ENCODE measurements at places on chromosomes 2 and 18.
A peak's percentile ranks its signal among the peaks of the same experiment; 100 is the strongest.

- DNase-seq, result no peak
These were observed 375.5 kb downstream of the ZNF521 start for GRCh38 chr18:24976502-24976901.

- DNase-seq, result no peak
These were observed 289.1 kb downstream of the ICOS start for GRCh38 chr2:204225671-204226073.

DNA sequence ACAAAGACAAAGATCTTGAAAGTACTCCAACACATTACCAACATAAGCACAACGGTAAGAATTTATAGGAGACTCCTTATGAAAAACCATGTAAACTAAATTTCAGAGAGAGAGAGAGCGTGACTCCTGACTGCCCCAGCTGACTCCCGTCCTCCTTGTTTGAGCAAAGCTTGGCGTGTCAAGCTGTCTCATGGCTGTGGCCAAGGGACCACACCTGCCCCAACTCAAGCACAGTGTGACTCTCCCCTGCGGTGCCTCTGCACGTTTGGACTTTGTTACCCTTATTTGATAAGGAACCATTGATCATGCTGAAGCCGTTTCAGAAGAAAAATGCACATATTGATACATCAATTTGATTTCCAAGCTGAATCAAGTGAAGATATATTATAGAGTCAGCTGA, 124.8 kb downstream of the COL6A3 start:
- no peak for DNase-seq

- DNase-seq, result peak; percentile 43
These were observed 38.9 kb downstream of the MRPL33 start for GRCh38 chr2:27810455-27810854.

GRCh38 chr2:116754381-116755101, 1060.0 kb upstream of the DDX18 start:
- no peak for DNase-seq

GRCh38 chr18:13676471-13676870, 49.9 kb downstream of the FAM210A start:
- no peak for DNase-seq

DNA sequence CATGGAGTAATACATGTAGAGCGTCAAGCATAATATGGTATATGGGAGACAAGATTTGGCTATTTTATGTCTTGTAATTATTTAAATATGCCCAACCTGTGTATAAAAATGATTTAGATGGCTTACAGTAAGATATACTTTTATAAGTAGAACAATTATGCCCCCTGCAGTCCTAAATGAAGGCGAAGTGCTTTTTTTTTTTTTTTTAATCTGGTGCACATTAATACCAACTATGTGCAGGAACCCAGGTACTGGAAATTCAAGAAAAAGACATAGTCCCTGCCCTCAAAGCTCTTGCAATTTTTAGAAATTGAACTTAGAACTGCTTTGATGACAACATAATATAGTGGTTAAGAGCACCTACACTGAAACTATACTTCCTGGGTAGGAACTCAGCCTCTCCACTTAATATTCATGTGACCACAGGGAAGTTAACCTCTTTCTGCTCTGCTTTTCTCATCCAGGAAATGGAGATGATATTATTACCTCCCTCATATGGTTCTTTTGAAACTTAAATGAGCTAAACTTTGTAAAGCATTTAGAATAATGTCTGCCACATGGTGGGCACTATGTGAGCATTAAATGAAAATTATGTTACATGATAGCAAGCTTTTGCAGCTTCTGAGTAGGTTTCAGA, 38.1 kb downstream of the AFTPH start:
- DNase-seq, result peak; percentile 11

DNA sequence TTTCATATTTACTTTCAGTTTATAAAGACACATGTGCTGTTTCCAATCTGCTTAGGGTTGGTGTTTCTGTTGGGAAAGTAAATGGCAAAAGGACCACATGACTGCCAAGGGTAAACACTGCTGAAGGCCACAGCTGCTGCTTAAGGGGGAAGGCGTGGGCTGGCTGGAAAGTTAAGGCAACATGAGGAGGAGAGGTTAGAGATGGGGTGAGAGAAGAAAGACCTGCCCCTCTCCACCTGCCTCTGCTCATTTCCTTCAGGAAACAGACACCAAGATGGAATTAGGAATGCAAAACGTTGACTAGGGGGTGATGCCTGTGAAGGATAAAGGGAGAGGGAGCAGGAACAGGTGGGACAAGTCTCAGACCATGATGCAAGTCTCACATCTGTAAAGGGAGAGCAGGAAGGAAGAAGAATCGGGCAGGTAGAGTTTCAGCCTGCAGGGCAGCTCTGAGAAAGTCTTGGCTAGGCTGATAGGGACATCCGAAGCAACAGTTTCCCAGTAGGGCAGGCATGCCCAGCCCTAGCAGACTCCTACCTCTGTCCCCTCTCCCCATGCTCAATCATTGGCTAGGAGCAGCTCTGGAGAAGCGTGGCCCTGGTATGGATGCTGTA, 86.0 kb downstream of the CDC42EP3 start:
- DNase-seq, result peak; percentile 51

DNA sequence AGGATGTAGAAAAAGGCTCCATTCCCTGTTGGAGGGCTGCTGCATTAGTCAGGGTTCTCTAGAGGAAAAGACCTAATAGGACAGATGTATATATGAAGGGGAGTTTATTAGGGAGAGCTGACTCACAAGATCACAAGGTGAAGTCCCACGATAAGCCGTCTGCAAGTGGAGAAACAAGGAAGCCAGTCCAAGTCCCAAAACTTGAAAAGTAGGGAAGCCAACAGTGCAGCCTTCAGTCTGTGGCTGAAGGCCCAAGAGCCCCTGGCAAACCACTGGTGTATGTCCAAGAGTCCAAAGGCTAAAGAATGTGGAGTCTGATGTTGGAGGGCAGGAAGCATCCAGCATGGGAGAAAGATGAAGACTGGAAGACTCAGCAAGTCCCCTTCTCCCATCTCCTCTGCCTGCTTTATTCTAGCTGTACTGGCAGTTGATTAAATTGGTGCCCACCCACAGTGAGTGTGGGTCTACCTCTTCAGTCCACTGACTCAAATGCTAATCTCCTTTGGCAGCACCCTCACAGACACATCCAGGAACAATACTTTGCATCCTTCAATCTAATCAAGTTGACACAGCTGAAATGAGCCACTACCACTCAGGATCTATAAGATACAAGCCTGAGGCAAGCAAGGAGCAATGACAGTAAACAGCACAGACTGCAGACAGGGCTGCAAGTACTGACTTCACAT, 30.0 kb upstream of the ATG16L1 start:
- peak; percentile 29 for DNase-seq

GRCh38 chr2:22890132-22890531, 494.8 kb upstream of the KLHL29 start:
- DNase-seq, result no peak

DNA sequence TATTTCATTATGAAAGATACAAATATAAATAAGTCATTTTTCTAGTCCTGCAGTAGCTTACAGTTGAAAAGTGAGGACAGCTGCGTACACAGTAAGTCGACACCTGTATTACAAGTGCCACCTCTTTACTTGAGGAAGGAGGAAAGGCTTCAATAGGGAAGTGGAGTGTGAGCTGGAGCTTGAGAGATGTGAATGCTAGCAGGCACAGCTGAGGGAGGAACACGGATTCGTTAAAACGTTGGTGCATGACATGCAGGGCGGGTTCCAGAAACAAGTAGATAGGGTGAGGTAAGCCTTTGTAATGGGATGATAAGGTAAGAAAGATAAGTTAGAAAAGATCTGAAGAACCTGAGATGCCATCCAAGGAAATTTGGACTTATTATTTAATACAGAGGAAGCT, 98.1 kb upstream of the CSRNP3 start:
- DNase-seq, result no peak

- no peak for DNase-seq
These were observed 36.1 kb downstream of the ZNF407 start for GRCh38 chr18:74633652-74634352.

- no peak for DNase-seq
These were observed 1.4 kb downstream of the CAD start for GRCh38 chr2:27218614-27219013.

DNA sequence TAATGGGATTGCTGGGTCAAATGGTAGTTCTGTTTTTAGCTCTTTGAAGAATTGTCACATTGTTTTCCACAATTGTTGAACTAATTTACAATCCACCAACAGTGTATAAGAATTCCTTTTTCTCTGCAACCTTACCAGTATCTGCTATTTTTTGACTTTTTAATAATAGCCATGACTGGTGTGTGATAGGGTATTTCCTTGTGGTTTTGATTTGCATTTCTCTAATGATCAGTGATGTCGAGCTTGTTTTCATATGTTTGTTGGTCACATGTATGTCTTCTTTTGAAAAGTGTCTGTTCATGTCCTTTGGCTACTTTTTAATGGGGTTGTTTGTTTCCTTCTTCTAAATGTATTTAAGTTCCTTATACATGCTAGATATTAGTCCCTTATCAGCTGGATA, 322.3 kb downstream of the CDH2 start:
- DNase-seq, result no peak

- no peak for DNase-seq
These were observed 114.2 kb upstream of the EPC2 start for GRCh38 chr2:148530350-148530749.

DNA sequence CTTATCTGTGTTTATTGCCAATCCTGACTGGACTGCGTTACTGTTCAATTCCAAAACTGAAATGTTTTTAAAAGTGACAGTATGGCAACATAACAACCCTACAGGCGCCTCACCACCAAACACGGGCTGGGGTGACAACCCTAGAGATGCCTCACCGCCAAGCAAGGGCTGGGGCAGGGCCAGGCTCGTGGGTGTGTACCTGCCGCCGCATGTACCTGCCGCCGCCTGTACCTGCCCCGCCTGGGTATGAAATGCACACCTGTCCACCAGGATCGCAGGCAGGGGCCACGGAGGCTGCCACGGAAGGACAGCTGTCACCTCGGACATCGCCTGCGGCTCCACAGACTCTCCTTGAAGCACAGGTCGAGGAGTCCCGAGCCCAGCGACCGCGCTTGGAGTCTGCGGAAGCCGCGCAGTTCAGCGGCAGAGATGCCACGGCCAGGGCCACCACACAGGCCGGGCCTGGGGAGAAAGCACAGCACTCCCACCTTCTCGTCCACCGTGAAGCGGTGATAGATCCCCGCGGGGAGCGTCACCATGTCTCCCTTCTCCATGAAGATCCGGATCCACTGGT, 18.9 kb downstream of the ADI1 start:
- DNase-seq, result no peak

- no peak for DNase-seq
These were observed 122.1 kb upstream of the TRIB2 start for GRCh38 chr2:12594590-12594989.

- no peak for DNase-seq
These were observed 11.0 kb downstream of the IL37 start for GRCh38 chr2:112921982-112922381.

DNA sequence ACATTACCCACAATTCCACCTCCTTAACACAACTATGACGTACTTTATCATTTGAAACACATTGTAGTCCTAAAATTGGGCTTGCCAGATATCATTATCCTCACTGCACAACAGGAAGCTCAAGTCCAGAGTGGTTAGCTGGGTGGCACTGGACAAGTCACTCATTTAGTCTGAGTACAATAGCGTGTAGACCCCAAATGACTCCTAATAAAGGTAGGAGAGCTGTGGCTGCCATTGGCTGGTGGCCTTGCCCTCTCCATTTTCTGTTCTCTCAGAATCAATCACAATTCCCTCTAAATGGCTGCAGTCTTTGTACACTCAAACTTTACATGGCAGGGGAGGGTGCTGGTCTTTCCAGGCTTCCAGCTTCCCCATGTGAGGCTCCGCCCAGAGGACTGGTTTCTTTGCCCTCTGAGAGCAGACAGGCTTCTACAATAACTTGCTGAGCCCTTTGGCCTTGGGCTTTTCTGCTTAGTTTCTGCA, 11.7 kb downstream of the PSTPIP2 start:
- DNase-seq, result no peak

- no peak for DNase-seq
These were observed 179.5 kb upstream of the SLC14A2 start for GRCh38 chr18:45435810-45436209.

DNA sequence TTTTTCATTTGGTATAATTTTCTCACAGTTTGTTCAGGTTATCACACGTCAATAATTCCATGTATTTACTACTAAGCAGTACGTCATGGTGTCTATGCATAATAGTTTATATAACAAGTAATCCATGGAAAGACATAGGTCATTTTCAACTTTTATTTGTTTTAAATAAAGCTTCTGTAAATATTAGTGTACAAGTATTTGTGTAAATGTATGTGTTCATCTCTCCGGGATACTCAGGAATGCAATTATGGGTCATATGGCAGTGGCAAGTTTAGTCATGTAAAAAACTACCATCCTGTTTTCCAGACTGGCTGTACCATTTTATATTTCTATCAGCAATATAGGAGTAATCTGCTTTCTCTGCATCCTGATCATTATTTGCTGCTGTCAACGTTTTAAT, 231.1 kb upstream of the ZNF804A start:
- DNase-seq, result no peak

- no peak for DNase-seq
These were observed 421.4 kb upstream of the SALL3 start for GRCh38 chr18:78558101-78558810.

DNA sequence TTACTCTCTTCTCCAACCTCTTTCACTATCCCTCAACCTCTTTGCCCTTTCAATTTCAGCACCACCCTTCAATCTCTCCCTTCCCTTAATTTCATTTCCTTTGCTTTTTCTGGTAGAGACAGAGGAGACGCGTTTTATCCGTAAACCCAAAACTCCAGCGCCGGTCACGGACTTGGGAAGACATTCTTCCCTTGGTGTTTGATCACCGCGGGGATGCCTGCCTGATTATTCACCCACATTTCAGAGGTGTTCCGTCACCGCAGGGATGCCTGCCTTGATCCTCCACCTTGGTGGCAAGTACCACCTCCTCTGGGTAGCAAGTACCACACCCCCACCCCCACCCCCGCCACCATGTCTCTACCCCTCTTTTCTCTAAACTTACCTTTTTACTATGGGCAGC, 669.4 kb upstream of the PKDCC start:
- DNase-seq, result no peak

DNA sequence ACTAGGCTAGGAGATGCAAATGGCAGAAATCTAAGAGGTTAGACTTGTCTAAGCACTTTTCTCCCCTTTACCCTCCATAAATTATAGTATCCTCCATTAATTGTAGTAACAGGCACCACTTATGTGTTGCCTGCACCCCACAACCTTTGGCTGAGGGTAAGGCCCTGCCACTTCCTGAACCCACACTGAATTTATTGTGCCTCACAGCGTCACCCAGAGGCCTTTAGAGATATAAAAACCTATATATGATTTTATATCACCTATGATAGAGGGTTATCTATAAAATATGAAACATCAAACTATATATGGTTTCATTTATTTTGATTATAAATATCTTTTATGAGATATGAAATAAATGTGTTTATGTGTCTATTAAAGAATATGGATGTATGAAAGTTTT, 2.6 kb downstream of the UGT1A9 start:
- DNase-seq, result no peak

Data from amniotic epithelial cell (primary cell).